ENCODE measurements at places on chromosomes 1 and 21.

DNA sequence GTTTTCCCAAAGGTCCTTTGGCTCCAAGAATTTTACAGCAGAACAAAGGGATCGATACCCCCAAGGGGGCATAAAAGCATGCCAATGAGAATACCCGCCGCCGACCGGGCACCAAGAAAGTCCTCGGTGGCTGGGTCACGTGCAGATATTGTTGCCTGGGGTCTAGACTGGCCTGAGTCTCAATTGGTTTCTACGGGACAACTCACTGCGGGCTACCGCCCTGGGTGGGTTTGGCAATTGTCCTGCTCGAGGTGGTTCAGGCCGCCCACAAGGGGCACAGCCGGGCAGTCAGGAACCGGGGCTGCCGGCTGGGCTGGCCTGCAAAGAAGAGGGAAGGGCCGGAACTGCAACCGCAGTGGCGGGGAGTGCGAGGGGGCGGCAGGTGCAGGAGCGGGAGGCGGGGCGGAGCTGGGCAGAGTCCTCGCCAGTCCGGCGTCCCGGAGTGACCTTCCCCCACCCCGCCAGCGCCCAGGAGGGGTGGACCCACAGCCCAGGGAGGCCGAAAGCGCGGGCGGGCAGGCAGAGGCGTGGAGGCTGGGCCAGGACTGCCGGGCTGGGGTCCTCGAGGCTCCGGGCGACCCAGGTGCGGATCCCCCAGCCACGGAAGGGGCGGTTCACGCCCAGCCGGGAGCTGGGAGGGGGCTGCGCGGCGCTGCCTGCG lies 926 bp upstream of the ATP1B1 start:
- DNase-seq, result peak; percentile 27

DNA sequence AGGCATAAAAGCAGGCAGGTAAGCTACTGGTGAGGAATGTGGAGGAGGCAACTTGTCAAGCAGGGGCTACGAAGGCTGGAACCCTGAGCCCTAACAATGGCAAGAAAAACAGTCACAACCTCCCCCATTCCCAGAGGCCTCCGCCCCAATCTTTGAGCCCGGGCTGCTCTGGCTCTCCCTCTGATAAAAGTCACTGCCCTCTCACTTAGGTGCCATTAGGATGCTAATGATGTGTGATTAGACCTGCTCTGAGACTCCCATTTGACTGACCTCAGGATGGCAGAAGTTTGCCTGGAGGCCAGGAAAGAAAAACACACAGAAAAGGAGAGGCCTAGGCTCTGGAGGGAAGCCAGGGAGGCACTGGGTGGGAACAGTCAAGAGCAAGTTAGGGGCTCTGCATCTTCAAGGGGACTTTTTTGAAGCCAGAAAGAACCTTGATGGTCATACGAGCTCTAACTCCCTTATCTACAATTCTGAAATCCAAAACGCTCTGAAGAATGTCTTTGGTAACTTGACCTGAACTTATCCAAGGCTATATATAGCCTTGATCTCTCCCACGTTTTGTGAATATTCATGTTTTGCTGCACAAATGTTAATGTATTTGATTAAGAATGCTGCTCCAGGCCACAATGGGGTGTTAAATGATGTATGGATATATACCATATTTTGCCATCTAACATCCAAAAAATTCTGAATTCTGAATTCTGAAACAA lies 98.9 kb downstream of the TRABD2B start:
- DNase-seq, result no peak

GRCh38 chr1:115222616-115223402 lies 115.2 kb downstream of the NGF start:
- DNase-seq, result no peak

- DNase-seq, result no peak
Observed at GRCh38 chr1:67137307-67137753, 2.6 kb upstream of the C1orf141 start.

GRCh38 chr21:44932408-44933181 lies 7.2 kb upstream of the SLX9 start:
- peak; percentile 80 for DNase-seq

- no peak for DNase-seq
Observed at GRCh38 chr1:152394151-152394550, 19.9 kb downstream of the CRNN start.

- no peak for DNase-seq
Observed at GRCh38 chr1:21200767-21201166, 24.1 kb upstream of the EIF4G3 start.

GRCh38 chr1:111702504-111703050 lies 36.6 kb downstream of the INKA2 start:
- DNase-seq, result no peak

- no peak for DNase-seq
Observed at GRCh38 chr1:240413732-240414131, 198.2 kb downstream of the GREM2 start.

GRCh38 chr21:35926003-35926740 lies 134.2 kb downstream of the SETD4 start:
- no peak for DNase-seq

DNA sequence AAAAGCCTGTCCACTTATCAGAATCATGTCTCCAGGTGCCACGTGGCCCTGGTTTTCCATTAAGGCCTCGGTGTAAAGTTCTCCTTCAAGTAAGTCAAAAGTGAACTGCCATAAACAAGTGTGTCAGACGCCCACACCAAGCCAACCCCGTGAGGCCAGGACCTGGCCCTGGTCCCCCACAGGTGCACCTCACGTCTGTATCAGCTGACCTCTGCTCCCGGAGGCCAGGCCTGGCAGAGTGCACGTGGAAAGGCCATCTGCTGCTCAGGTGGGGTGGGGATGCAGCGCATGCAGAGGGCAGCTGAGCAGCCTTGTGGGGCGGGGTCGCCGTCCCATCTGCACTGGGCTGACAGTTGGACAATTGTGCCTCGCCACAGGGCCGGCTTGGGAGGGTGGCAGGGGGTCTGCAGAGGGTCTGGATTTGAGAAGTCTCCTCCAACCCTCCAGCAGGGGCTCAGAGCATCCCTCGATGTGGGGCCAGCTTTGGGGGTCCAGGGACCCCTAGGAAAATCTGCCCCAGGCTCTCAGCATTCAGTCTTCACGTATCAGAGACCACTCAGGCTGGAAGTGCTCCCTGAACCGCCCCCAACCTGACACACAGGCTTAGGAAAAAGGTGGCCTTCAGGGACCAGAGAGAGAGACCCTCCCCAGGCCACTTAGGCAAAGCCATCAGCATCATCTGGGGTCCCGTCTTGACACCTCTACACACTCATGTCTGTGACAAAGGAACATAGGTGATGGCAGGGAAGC lies 3.0 kb downstream of the SLC19A1 start:
- DNase-seq, result no peak

- no peak for DNase-seq
Observed at GRCh38 chr21:27673581-27673980, 706.7 kb upstream of the ADAMTS5 start.

DNA sequence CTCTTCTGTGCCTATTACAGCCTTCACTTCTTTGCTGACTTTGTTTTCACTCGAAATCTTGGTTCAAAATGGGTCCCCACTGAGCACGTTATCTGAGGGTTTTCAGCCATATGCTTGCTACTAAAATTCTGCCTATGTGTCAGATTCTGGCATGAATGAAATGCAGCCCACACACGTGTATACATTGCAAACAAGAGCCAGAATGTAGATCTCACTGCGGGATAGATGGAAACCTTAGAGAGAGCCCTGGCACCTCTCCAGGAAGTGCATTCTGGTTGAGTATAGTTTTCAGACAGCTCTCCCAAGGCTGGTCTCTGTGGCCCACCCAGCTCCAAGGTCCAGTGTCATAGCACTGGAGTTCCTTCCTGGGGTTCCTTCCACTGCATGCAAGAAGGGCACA lies 234.7 kb upstream of the GJB5 start:
- DNase-seq, result no peak

GRCh38 chr1:162233066-162233465 lies 143.6 kb downstream of the SPATA46 start:
- DNase-seq, result no peak

- no peak for DNase-seq
Observed at GRCh38 chr1:97901017-97901658, 19.7 kb downstream of the DPYD start.

DNA sequence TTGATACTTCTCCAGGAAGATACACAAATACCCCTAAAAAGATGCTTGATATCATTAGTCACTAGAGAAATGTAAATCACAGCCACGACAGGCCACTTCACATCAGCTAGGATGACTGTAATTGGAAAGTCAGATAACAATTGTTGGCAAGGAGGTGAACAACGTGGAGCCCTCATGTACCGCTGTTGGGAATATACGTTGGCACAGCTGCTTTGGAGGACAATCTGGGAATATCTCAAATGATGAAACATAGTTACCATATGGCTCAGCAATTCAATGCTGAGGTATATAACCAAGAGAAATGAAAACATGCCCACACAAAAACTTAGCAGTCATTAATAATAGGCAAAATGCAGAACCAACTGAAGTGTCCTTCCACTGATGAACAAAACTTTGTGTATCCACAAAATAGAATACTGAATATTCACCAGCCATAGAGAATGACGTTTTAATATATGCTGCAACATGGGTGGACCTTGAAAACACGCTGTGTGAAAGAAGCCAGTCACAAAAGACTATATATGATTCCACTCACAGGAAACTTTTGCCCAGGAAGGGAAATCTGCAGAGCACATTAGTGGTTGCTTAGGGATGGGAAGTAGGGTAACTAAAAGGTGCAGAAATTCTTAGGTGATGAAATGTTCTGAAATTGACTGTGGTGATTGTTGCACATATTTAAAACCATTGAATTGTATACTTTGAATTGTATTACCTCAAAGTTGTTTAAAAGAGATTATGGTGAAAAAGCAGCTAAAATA lies 95.4 kb downstream of the AHCTF1 start:
- DNase-seq, result no peak

DNA sequence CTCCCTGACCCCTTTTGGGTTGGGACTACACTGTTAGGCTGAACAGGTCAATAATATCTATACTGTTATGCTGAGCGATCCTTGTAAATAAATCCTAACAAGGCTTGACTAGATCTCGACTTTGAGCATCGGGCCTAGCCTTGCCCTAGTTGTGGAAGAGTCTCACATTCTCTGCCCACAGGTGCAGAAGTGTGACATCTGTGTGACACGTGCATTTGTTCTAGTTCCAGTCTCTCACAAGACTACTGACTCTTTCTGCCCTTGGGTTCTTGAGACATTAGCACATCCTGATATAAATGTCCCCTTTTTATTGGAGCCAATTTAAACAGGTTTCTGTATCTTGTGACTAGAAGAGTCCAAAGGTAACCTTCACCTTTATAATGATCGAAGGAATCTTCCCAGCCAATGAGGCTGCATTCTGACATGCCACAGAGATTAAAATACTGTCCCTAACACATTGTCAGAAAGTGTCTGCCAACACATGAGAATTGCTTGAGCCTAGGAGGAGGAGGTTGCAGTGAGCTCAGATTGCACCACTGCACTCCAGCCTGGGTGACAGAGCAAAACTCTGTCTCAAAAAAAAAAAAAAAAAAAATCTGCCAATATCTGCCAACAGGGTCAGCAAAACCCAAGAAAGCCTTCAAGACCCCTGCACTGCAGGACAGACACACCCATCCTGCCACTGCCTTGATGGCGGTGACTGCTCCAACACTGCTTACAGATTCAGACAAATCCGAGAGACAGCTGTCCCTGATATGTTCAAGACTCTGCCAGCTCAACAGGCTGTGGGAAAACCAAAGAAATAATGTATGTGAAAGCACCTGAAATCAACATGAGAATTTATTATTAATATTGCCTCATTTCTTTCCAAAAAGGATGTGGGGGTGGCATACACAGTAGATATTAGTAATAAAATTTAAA lies 56.5 kb upstream of the PSEN2 start:
- no peak for DNase-seq

DNA sequence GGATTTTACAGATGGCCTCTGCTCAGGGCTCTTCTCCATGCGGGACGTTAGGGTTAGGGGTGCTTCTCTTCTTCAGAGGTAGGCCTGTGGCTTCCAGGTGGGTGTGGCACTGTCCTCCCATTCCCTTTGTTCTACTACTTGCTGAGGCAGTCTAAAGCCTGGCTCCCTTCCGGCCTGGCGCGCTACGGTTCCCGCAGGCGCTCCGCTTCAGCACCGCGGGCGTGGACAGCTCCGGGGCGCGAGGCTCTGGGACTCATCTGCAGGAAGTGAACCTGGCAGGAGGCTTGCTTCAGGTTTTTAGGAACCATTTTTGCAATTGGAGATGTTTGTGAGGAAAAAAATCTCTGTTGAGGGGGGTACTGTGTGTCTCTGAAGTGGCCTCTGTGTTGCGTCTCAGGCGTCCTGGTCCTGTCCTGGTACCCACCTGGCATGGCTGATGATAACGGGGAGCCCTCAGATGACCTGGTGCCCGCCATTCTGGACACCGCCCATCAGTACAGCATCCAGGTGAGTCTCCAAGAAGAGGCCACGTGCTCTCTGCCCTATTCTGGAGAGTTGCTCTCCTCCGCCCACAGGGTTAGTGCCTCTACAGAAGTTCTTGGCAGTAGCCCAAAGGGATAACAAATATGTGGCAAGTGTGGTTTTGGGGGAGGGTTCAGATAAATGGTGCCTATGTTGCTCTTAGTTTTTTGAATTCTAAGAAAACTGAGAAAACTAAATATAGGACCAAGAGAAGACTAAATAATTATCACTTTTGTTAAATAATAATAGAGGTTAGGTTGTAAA lies 1.9 kb downstream of the MANEAL start:
- DNase-seq, result peak; percentile 35

DNA sequence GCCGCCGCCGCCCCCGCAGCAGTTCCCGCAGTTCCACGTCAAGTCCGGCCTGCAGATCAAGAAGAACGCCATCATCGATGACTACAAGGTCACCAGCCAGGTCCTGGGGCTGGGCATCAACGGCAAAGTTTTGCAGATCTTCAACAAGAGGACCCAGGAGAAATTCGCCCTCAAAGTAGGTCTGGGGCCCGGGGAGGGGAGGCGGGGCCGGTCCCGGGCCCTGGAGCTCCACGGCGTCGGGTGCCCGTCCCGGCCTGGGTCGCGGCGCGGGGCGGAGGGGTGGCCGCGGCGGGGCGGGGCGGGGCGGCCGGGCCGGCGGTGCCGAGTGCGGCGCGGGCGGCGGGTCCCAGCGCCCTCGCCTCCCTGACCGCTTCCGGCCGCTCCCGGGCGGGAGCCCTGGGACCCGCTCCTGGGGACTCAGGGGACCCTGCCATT lies 646 bp downstream of the MAPKAPK2 start:
- peak; percentile 52 for DNase-seq

GRCh38 chr1:197321811-197322210 lies 53.8 kb downstream of the CRB1 start:
- DNase-seq, result no peak

GRCh38 chr1:17869815-17870214 lies 114.7 kb downstream of the ACTL8 start:
- DNase-seq, result no peak

- DNase-seq, result no peak
Observed at GRCh38 chr1:29410476-29410875, 174.2 kb downstream of the PTPRU start.

- peak; percentile 48 for DNase-seq
Observed at GRCh38 chr1:6033986-6034749, 11.5 kb upstream of the KCNAB2 start.

Measured in activated CD8-positive, alpha-beta memory T cell treated with anti-CD3 and anti-CD28 coated beads, Interleukin-2, amount 50 U/mL, for 4 hours (primary cell).